ENCODE measurements at places on chromosomes 6 and 20.

DNA sequence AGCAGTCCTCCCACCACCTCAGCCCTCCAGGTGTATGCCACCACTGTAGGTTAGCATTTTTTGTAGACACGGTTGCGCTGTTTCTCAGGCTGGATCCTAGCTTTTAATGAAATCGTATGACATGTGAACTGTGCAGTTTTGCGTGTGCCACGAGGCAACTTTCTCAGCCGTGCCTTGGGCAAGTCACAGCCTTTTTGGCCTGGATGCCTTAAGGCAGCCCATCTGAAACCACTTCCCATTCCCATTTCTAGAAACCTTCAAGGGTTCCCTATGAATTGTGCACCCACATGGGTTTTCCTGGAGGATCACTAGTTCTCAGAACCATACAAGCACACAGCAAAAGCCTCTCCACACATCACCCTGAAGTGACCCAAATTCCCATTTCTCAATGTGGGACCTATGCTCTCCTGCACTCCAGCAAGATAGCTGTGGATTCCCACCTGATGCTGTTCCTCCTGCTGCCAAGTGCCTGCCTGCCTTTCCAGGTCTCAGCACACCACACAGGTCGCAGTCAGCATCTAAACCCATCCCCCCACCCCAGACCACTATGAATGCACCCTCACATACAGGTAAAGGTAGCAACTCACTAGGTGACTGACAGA, 28.9 kb downstream of the SNX5 start:
- no peak for DNase-seq

DNA sequence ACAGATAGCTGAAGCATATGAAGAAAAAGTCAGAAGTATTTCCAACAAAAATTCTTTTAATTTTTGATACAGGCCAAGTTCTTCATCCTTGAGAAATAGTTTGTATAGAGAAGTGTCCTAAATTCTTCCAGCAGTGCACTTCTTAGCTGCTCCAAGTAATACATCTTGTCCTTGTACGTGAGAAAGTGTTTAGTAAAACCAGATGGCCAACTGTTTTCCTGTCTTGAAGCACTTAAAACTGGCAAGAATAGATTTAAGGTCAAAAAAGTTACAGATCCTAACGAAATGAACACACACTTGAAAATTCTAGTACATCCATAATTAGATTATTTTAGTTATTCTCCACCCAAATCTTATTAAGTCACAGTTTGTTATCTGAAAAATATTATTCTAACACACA, 52.2 kb upstream of the HSF2 start:
- DNase-seq, result no peak

DNA sequence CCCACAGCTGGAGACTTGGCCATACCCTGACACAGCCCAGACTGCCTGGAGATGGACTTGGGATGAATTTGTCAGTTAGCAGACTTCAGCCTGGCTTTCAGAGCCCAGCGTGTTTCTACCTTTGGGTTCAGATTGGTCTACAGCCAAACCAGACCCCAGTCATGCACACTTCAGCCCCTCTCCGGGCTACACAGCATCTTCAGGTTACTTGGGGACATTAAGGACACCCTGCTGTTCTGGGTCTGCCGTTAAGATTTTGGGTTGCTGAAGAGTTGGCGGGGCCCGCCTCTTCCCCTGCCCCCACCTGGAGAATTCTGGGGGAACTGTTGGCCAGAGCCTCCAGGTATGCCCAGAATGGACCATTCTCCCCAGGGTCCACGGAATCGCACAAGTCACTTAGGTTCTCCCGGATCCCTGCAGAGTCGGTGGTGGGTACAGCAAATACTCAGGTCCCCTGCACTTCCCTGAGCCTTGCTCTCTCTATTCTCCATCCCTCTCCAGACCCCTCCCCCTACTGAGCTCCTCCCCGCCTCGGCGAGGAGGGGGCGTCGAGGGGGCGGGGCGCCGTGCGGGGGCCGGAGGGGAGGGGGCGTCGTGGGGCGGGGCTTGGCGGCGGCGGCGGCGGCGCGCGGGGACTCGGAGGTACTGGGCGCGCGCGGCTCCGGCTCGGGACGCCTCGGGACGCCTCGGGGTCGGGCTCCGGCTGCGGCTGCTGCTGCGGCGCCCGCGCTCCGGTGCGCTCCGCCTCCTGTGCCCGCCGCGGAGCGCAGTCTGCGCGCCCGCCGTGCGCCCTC, at the start of gene PTK7:
Gene PTK7 (plus strand): TSS at position 645 of the 794 bp plus-strand sequence. CDS start 175 bp downstream, outside the sequence.
- peak; percentile 49 for DNase-seq

- no peak for DNase-seq
These were observed 126.2 kb upstream of the RNF24 start for GRCh38 chr20:4141291-4142240.

- DNase-seq, result no peak
These were observed 39.0 kb downstream of the GCM1 start for GRCh38 chr6:53109612-53110011.

DNA sequence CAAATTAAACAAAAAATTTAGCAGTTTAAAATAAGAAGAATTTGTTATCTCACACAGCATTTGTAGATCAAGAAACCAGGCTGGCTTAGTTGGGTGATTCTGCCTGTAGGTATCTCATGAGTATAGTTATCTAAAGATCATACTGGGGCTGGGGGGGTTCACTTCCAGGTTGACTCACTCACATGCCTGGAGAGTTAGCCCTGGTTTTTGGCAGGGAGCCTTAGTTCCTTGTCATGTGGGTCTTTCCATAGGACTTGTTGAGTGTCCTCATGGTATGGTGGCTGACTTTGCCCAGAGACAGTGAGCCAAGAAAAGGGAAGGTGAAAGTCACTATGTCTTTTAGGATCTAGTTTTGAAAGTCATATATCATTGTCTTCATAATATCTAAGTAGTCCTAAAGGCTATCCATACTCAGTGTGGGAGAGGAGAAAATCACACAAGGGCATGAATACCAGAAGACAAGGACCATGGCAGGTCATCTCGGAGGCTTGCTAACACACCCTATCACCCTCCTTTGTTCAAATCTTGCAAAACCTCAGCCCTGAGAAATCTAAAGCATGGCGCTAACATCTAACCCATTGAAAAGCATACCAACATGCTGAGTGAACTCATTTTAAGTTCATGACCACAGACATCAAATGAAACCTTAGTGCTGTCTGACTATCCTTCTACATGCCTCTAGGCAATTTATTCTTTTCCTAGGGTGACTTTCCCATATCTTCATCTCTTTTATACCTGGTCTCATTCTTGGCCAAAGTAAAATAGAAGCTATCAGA, 39.2 kb downstream of the CYP24A1 start:
- no peak for DNase-seq

DNA sequence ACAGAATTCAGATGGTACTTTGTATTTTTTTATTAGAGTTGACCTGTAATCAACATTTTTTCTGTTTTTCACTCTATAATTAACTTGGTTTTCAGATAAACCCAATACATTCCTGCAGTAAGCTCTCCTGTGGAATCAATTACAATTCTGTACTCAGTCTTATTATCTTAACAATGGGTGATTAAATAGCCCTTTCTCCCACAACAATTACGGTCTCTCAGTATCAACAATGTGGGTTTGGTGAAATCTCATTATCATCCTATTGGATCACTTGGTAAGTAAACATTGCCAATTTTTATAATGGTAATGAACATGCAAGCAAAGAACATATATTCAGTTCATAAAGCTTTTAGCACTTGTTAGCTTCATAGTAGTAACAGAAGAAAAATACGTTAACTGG, 438.9 kb upstream of the EPHA7 start:
- DNase-seq, result no peak

Data from activated naive CD8-positive, alpha-beta T cell treated with anti-CD3 and anti-CD28 coated beads for 36 hours (primary cell).